ENCODE measurements at places on chromosomes 7 and 10. TPM values are rescaled to one million over a fixed set of nuclear protein-coding genes. Genes with fewer than 3 reads are reported as not detected.

The MET gene
- 29.5 TPM for total RNA-seq

The MCM10 gene
- total RNA-seq: 0.11 TPM

The LLCFC1 gene
- total RNA-seq: not detected

The AGFG2 gene
- 30.0 TPM for total RNA-seq

The MDFIC gene
- total RNA-seq: 13.3 TPM

The CC2D2B gene
- total RNA-seq: 3.9 TPM

The MOGAT3 gene
- not detected for total RNA-seq

The INMT gene
- 51.8 TPM for total RNA-seq

The ELAPOR2 gene
- total RNA-seq: 1.1 TPM

The ITGB1 gene
- 569 TPM for total RNA-seq

The STEAP1 gene
- total RNA-seq: 2.1 TPM

The C7orf57 gene
- not detected for total RNA-seq

The CYP2W1 gene
- not detected for total RNA-seq

The LIPJ gene
- total RNA-seq: not detected

The SLC16A12 gene
- total RNA-seq: not detected

The PTCD1 gene
- 2.6 TPM for total RNA-seq

The CFAP69 gene
- total RNA-seq: 0.85 TPM
